ENCODE measurements at places on chromosomes 1 and 21.

GRCh38 chr1:210360852-210361477, 32.3 kb downstream of the HHAT start:
- peak; percentile 34 for DNase-seq

GRCh38 chr21:34129039-34129891, 55.9 kb downstream of the MRPS6 start:
- peak; percentile 55 for DNase-seq

DNA sequence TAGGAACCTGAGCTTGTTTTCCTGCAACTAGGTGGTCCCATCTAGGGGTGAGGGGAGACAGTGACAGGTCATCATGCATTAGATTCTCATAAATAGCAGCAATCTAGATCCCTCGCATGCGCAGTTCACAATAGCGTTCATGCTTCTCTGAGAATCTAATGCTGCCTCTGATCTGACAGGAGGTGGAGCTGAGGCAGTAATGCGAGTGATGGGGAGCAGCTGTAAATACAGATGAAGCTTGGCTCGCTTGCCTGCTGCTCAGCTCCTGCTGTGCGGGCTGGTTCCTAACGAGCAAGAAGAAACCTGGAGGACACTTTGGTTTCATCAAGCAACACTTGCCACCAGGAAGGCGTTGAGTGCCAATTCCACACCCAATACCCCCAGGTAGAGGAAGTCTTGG, 95.1 kb upstream of the OLIG2 start:
- no peak for DNase-seq

DNA sequence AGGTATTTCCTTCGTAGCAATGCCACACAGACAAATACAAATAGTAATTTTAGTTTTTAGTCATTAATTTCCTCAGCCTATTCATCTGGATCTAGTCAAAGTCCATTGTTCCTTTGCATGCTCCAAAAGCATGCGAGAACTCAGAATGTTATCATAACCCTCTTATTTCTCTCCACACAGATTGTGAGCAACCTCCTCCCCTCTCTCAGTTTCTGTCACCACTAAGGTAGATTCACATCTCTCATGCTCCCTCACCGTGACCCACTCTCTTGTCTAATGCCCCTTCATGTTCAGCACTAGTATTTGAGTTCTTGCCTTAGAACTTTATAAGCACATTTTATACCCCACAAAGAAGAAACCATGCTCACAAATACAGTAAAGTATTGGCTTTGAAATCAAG, 582.4 kb downstream of the PLA2G4A start:
- no peak for DNase-seq

DNA sequence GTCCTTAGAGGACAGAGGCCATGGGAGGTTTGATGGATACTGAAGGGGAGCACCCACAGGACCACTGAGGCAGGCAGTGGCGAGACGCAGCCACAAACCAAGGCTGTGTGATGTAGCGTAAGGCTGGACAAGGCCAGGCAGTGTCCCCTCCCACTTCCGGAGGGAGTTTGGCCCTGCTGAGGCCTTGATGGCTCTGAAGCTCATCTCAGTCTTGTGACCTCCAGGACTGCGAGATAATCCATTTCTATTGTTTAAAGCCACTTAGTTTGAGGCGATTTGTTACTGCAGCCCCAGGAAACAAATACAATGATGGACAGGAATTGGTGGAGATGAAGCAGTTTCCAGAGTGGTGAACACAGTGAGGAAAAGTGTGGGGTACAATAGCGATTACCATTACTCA, 15.3 kb downstream of the PIGP start:
- no peak for DNase-seq

DNA sequence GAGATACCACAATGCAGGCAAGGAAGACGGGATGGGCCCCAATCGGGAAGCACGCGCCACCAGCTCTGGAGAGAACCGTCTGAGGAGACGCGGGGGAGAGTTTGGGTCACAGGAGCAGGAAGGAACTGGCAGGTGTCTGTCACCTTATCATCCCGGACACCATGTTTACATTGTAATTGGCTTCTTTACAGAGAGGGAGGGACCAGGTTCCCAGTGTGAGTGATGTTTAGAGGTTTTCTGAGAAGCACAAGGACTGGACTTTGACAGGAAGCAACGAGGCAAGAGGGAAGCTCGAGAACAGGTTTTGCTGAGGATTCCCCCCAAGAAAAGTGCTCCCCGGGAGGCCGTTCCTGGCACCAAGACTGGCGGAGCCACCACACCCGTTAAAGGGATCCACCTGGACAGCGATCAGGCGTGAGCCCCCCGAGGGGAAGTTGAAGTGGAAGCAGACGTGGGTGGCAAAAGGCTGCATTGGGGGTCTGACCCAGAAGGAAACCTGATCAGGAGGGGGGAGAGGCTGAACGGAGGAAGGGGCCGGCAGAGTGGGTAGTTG, 957 bp downstream of the EPS15 start:
- peak; percentile 69 for DNase-seq

DNA sequence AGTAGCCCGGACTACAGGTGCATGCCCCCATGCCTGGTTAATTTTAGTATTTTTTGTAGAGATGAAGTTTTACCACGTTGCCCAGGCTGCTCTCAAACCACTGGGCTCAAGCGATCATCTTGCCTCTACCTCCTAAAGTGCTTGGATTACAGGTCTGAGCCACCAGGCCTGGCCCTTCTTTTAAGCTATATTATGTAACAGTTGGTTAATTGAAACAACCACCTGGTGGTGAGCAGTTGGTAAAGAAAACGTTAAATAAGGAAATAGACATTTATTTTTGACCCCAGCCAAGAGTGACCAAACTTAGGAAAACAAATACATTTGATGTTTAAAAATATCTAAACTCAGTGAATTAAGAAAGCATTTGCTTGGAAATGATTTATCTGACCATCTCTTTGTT, 12.1 kb upstream of the PDC start:
- no peak for DNase-seq

DNA sequence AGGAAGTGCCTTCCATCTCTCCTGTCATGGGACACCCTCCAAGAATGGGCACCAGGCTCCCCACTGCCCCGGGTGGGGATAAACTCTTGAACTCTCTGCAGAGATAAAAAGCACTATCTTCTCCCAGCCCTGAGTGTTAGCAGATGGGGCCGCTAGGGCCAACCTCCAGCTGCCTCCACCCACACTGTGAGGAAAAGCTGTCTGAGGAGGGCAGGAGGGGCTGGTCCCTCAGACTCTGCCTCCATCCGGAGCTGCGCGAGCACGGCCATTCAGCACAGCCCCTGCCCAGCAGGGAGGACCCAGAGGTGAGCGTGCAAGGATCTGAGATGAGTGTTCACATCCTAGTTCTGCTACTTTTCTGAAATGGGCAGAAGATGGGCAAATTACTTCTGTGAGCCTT, 51.8 kb upstream of the TRABD2B start:
- no peak for DNase-seq

- DNase-seq, result peak; percentile 51
Measured at GRCh38 chr1:47262787-47263413, 30.9 kb upstream of the TAL1 start.

DNA sequence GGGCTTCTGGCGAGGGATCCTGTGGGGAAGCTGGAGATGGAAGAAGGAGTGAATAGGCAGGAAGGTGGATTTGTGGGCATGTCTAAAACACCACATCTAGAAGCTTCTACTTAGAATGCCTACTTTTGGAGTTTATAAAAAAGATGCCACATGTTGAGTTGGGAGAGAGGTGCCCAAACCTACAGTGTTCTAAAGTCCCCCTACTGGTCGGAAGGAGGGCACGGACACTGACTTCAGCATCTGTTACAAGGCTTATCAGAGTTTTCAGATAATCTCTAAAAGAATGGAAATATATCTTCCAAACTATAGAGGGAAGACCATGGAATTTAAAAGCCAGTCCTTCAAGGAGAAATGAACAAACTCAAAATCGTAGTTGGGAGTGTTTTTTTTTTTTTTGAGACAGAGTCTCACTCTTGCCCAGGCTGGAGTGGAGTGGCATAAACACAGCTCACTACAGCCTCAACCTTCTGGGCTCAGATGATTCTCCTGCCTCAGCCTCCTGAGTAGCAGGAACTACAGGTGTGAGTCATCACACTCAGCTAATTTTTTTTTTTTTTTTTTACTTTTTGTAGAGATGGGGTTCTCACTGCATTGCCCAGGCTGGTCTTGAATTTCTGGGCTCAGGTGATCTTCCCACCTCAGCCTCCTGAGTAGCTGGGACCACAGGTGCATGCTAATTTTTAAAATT, 14.8 kb downstream of the IBA57 start:
- no peak for DNase-seq

DNA sequence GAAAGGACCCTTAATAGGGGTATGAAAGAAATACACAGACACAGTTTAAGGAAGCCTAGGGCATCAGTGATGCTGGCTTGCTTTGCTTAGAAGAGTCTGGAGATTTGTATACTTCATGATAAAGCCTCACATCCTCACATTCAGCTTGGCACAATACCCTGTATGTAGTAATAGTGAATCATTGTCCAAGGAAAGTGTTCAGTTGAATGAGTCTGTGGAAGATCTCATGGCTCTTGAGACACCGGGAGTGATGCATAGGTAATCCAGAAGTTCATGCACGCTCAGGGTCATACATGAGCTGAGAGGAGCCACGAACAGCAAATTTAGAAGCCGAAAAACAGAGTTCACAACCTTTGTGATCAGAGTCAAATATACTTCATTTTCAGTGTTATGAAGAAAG, 537.2 kb upstream of the TMPRSS15 start:
- DNase-seq, result no peak

- DNase-seq, result peak; percentile 5
Measured at GRCh38 chr1:221543529-221544120, 198.3 kb downstream of the DUSP10 start.

DNA sequence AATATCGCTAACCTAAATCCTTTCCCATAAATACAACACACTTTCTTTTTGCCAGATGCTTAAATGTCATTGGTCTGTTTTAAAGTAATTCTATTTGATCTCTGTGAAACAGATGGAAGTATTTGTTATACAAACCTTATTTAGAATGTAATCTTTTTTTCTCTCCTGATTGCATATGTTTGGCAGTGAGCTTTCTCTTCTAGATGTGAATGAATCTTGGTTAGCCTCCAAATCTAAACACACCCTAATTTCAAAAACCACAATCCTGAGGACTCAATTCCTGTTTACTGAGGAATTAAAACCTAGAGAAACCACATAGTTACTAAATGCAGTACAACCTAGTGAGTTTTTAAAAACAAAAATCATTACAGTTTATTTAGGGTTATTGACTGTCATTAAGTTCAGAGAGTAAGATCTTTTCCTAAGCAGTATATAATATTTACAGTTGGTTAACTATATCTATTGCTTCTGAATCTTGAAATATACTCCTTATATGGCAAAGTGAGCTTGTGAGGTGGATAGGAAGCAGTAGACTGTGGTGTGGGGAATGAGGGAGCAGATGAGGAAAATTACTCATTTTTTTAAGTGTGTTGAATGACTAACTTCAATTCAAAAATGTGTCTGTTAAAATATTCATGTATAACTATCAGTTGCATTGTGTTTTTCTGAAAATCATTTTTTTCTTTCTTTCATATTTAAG, 218.7 kb downstream of the FMN2 start:
- DNase-seq, result no peak

GRCh38 chr1:6962996-6963911, 178.0 kb downstream of the CAMTA1 start:
- peak; percentile 32 for DNase-seq

All from CD4-positive, alpha-beta T cell treated with Interleukin-12 subunit alpha and Interleukin-12 subunit beta, for 1 hour (primary cell).